Naive thymus-derived CD4-positive, alpha-beta T cell (primary cell): ENCODE measurements at places on chromosomes 13 and 19.

DNA sequence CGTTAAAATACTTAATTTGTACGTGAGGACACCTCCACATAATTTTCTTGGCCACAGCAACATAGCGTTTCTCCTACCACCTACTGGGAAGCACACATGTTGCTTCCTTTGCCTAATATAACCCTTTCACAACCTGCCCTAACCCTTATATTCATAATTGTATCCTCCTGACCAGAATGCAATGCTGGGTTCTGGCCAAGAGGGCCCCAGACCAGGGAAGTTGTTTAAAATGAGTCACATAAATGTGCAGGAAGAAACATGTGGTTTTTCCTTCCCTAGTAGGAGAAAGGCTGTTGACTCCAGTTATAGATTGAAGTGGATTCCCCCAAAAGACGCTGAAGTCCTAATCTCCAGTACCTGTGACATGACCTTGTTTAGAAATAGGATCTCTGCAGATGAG, 187.3 kb downstream of the NUFIP1 start:
- H3K27me3 ChIP-seq = no peaks in the 10 kb centered on the region
- no peaks in the 10 kb centered on the region for H3K4me1 ChIP-seq
- H3K36me3 ChIP-seq = no peaks in the 10 kb centered on the region
- H3K27ac ChIP-seq = no peak overlapping the region

DNA sequence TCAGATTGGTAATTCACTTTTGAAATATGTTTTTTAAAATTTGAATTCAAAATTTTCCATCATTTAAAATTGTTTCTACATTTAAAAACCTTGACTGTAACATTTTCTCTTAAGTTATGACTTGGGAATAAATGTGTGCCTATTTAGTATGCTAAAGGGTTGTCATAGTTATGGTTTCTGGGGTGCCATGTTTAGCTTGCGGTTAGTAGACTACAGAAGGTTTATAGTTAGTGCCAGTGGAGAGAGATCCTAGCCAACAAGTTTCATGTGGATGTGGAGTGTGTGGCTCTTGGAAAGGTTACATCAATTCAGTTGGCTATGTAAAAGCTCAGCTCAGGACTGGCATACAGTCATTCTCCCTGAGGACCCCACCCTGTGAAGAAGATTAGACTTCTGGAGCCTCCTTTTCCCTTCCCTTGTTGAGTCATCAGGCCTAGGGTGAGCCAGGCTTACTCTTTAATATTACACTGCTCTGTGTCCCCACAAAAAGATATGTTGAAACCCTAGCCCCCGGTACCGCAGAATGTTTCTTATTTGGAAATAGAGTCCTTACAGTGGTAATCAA, 20.4 kb downstream of the LMO7 start:
- H3K27ac ChIP-seq = no peak overlapping the region
- no peak for DNase-seq
- no peaks in the 10 kb centered on the region for H3K4me1 ChIP-seq
- H3K27me3 ChIP-seq = no peaks in the 10 kb centered on the region

DNA sequence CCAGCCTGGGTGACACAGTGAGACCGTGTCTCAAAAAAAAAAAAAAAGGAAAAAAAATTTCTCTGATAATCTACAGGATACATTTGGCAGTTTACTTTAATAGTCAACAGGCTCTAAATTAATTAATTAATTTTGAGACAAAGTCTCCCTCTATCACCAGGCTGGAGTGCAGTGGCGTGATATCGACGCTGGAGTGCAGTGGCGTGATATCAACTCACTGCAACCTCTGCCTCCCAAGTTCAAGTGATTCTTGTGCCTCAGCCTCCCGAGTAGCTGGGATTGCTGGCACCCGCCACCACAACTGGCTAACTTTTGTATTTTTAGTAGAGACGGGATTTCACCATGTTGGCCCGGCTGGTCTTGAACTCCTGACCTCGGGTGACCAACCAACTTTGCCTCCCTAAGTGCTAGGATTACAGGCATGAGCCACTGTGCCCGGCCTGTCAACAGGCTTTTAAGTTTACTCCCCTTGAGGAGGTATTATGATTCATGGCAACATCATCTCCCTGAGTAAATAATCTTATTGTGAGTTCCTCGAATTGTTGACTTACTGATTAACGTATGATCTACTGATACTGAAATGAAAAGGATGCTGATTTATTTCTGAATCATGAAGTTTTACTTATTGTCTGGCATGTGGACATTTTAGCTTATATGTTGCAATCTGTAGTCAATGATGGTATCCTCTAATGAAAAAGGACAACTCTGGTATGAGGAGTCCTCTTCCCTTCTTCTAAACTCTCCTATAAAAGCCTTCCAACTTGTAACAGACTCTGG, 21.3 kb upstream of the MTRF1 start:
- H3K4me3 ChIP-seq = no peak overlapping the region
- DNase-seq = no peak
- H3K27ac ChIP-seq = no peak overlapping the region

DNA sequence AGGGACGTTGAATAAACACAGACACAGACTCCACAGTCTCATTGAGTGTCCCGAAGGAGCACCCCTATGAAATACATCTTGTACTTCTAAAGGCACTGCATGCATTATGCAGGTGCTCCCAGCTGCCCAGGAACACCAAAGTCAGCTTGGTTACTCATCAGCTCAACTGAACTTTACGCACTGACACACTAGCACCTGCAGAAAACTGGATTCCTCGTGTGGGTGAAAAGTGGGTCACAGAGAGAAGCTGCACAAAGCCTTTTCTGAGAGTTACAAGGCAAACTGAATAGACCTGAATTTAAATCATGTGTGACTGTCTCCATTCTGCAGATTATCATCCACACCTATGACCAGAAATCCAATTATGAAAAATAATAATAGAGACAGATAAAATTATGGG, 527.5 kb upstream of the NBEA start:
- no peaks in the 10 kb centered on the region for H3K27me3 ChIP-seq
- H3K4me3 ChIP-seq = no peak overlapping the region
- no peaks in the 10 kb centered on the region for H3K4me1 ChIP-seq
- no peak for DNase-seq
- H3K27ac ChIP-seq = no peak overlapping the region
- no peaks in the 10 kb centered on the region for H3K36me3 ChIP-seq

GRCh38 chr13:110824702-110825300, 90.1 kb downstream of the ANKRD10 start:
- H3K4me3 ChIP-seq = no peak overlapping the region
- H3K36me3 ChIP-seq = no peaks in the 10 kb centered on the region
- H3K27me3 ChIP-seq = no peaks in the 10 kb centered on the region
